T-helper 2 cell treated with Interferon-gamma antibody and Interleukin-4, amounts not matched to agents 5 μg/mL and 100 μg/mL, for 36 hours (primary cell): ENCODE measurements at places on chromosomes 6 and 20.

DNA sequence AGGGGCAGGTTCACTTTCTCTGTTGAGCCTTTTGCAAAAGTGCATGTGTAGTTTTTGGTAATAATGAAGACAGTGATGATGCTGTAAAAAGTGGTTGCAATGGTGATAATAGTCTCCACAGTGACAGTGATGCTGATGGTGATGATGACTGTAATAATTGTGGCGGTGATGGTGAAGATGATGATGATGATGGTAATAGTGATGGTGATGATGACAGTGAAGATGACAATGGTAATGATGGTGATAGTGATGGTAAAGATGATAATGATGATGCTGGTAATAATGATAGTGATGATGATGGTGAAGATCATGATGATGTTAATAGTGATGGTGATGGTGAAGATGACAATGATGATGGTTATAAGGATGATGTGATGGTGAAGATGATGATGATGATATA lies 67.7 kb upstream of the LRFN2 start:
- no peak overlapping the region for H3K27ac ChIP-seq
- no peak overlapping the region for H3K4me3 ChIP-seq
- no peak for DNase-seq
- no peaks in the 10 kb centered on the region for H3K36me3 ChIP-seq
- H3K27me3 ChIP-seq, result peaks cover 10% of the 10 kb centered on the region

- H3K27ac ChIP-seq, result no peak overlapping the region
- H3K4me1 ChIP-seq, result no peaks in the 10 kb centered on the region
- DNase-seq, result no peak
- H3K36me3 ChIP-seq, result no peaks in the 10 kb centered on the region
- no peak overlapping the region for H3K4me3 ChIP-seq
- H3K27me3 ChIP-seq, result no peaks in the 10 kb centered on the region
Measured at GRCh38 chr6:19380293-19380692, 456.9 kb upstream of the ID4 start.

GRCh38 chr6:122781716-122782115 lies 2.2 kb downstream of the FABP7 start:
- no peaks in the 10 kb centered on the region for H3K4me1 ChIP-seq
- no peak for DNase-seq
- peaks cover 49% of the 10 kb centered on the region for H3K27me3 ChIP-seq
- H3K27ac ChIP-seq, result no peak overlapping the region
- no peaks in the 10 kb centered on the region for H3K36me3 ChIP-seq

DNA sequence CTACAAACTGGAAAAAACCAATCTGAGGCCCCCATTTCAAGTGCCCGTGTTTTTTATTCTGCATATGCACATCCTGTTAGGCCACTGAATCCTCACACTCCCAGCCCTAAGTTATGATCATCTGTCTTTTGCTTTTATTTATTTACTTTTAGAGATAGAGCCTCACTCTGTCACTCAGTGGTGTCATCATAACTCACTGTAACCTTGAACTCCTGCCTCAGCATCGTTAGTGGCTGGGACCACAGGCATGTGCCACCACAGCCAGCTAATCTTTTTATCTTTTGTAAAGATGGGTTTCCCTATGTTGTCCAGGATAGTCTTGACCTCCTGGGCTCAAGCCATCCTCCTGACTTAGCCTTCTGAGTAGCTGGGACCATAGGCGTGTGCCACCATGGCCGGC lies 29.6 kb upstream of the CLDN20 start:
- H3K27me3 ChIP-seq, result no peaks in the 10 kb centered on the region
- H3K4me3 ChIP-seq, result no peak overlapping the region
- H3K36me3 ChIP-seq, result peaks cover 11% of the 10 kb centered on the region
- no peaks in the 10 kb centered on the region for H3K4me1 ChIP-seq

- no peak overlapping the region for H3K27ac ChIP-seq
- H3K27me3 ChIP-seq, result no peaks in the 10 kb centered on the region
- H3K4me1 ChIP-seq, result no peaks in the 10 kb centered on the region
Measured at GRCh38 chr6:115838216-115838615, 222.5 kb downstream of the FRK start.

DNA sequence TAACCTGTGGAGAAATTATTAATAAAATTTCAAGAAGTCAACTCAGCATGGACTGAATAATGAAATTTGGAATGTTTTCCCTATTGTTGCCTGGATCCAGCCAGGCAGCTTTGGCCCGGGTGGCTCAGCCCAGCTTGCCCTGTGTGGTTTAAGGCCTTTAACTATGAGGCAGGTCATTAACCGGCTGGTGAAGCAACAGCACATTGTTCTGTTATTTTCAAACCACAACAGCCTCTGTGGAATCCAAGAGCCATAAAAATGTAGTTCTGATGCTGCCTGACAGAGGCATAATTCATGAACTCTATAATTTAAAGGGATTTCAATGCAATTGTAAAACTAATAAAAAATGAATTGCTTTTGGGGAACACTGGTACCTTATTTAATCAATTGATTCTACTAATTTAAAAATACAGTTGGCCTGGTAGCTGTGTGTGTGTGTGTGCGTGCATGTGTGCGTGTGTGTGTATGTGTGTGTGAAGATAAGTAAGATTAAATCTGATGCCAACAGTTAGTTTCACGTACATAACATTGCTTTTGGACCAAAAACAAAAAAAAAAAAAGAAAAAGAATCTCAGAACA lies 117.7 kb downstream of the RPS12 start:
- H3K27ac ChIP-seq, result no peak overlapping the region
- H3K4me1 ChIP-seq, result no peaks in the 10 kb centered on the region
- peaks cover 14% of the 10 kb centered on the region for H3K27me3 ChIP-seq
- no peaks in the 10 kb centered on the region for H3K36me3 ChIP-seq
